ENCODE measurements at places on chromosomes 11 and 22.

GRCh38 chr11:116885951-116886655 lies 48.7 kb upstream of the APOA1 start:
- no peak for DNase-seq

DNA sequence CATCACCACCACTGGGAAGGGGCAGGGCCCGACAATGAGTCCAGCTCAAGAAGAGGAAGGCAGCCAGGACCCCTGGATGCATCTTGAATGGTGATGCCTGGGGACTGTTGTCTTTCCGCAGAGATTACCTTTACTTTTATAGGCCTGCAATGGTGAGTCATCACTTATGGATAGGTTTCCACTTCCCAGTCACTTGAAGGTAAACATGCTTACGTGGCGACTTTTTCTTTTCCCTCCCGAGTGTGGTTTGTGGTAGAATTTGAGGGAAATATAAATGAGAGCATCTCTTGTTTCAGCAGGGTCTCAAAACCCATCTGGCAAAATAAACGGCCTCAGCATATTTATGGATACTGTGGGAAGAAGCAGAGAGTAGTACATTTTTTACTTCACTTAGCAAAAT lies at the start of gene MMP13:
MMP13 (minus strand) TSS at position 109 of the 400 bp plus-strand sequence; CDS start at position 82, 27 bp downstream.
- no peak for DNase-seq

DNA sequence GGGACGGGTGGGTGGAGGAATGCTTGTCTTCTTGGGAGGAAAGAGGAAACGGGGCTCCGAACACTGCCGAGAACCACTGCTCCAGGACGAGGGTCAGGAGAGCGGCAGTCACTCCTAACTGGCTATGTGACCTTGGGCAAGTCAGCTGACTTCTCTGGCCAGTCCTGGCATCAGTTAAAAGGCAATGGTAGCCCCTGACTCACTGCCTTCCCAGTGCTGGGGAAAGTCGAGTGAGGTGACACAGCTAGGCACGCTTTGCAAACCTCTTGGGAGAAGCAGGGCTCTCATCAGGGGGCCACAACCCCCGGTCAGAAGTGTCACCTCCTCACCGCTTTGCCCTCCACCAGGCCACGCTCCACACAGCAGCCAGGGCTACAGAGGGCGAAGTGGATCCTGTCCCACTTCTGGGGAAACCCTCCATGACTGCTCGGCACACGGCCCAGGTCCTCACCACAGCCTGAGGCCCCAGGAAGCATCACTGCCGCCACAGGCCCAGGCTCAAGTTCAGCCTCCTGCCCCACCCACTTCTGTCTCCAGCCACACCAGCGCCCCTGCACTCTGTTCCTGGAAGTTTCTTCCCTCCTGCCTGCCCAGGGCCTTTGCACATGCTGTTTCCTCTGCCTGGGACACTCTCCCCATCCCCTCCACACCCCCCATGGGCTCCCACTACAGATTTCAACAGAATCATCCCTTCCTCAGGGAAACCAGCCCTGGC lies 16.3 kb downstream of the IL2RB start:
- no peak for DNase-seq

- DNase-seq, result no peak
These were observed 5.7 kb downstream of the ZP1 start for GRCh38 chr11:60872961-60873524.

- DNase-seq, result no peak
These were observed 87.8 kb downstream of the WNT7B start for GRCh38 chr22:45889093-45889538.

DNA sequence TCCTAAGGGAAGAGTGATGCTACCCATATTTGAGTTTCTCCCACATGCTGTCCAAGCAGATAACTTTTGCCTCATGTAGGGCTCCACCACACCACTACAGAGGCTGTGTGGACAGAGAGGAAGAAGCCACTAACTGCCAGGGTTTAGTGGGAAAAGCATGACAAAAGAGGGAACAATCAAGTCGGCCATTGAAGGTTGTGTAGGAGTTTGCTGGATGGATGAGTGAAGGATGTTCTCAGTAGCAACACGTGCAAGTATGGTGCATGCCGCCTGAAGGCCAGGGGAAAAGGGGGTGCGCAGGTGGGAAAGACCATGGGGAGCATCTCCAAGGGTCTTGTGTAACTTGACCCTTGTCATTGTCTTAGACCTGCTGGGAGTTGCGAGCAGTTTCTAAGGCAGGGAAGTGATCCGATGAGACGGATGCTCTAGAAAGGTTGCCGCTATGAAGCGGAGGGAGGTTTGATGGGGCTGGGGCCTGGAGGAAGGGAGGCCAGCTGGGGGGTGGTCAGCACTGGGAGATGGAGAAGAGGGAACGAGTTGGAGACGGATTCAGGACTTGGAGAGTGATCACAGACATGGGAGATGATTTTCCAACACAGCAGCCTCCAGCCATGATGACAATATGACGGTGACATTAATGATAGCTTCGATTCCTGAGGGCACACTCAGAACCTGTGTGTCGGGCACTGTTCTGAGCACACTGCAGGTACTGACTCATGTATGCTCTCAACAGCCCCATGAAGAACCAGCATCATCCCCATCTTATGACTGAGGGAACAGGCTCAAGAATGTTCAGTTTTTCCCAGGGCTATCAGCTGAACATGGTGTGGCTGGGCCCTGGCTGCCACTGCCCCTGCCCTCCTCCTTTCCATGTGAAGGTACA lies 53.7 kb downstream of the CD6 start:
- DNase-seq, result no peak

- DNase-seq, result no peak
These were observed 91.7 kb upstream of the GRAMD1B start for GRCh38 chr11:123338266-123338800.

- DNase-seq, result no peak
These were observed 23.1 kb downstream of the RGL4 start for GRCh38 chr22:23713696-23714595.

DNA sequence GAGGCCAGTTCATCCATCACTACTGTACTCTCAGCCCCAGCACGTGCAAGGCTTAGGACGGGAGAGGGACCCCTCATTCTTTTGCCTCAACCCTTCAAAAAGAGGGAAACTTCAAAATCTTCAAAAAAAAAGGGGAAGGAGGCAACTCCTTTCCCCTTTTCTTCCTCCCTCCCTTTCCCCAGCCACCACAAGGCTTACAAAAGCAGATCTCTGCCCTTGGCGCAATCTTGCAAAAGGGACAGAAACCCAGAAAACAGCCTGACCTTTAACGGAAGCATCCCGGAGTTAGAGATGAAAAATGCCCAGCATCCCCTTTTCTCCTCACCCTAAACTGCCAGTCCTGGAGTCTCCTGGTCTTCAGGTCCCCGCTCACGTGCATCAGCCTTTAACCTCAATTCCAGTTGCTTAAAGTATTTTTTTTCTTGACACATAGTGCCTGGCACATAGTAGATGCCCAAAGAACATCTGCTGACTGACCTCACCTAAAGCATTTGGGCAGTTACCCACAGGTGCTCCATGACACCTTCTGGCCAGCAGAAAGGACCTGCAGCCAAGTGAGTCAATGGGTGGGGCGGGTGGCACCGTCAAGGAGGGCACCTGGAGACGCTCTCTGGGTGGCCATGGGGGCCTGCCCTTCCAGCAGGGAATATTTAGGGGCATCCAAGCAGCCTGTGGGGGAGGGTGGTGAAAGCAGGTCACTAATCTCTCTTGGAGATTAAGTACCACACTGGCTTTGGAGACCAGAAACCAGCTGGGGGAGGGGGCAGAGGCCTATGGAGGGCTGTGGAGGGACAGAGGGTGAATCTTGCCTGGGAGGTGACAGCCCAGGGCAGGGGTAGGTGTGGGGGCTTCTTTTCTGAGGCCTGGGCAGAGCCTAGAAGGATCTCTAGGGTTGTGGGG lies 16.3 kb downstream of the NECTIN1 start:
- no peak for DNase-seq

DNA sequence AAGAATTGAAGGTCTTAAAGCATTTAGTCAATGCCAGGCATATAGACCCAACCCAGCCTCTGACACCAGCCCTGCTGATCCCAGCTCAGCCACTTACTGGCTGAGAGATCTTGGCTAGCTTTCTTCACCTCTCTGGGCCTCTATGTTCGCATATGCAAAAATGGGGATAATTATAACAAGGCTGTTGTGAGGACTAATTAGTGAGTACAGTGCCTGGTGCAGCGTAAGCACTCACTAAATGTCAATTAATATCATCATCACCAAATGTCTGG lies 10.5 kb downstream of the CHST1 start:
- DNase-seq, result no peak

DNA sequence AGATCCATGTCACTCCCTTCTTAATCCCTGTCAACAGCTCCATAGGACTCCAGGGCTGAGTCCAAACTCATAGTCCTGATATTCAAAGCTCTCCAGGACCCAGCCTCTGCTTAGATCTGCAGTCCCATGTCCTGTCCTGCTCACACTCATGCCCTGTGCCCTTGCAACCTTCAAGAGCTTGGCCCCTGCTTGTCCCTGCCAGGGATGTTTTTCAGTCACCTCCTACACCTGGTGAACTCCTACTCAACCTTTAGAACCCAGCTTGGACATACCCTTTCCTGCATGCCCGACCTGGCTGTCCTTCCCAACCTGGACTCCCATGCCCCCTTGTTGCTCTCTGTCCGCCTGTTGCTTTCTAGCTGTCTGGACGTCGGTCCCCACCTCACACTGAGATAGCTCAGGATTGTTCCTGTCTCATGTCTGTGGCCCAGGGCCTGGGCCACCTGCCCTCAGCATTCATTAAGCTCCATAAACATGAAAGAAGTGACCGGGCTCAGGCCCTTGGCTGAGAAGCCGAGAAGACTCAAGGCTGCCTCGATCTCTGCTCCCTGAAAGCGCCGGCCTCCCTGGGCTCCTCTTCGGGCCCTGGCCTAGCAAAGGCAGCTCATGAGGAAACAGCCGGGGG lies 48.8 kb upstream of the RTL6 start:
- DNase-seq, result no peak

DNA sequence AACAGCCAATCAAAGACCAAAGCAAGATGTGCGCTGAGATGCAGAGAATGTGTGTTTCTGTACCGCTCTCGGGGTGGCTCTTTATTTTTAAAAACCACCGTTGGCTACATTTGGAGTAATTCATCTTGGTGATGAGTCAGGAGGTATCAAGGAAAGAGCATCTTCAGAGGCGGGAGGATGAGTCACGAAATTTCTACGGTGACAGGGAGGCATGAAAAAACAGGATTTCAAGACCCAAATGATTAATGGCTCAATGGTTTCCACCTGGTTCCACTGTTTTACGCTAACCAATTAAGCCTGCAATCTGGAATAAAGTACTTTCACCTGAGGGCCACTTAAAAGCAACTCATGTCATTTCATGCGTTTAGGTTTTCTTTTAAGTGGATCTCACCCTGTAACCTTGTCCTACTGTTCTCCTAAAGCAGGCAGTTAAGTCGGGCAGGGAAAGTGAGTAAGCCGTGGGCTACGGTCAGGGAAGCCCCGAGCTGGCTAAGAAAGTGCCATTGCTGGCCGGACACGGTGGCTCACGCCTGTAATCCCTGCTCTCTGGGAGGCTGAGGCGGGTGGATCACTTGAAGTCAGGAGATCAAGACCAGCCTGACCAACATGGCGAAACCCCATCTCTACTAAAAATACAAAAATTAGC lies 74.6 kb downstream of the CELSR1 start:
- no peak for DNase-seq

DNA sequence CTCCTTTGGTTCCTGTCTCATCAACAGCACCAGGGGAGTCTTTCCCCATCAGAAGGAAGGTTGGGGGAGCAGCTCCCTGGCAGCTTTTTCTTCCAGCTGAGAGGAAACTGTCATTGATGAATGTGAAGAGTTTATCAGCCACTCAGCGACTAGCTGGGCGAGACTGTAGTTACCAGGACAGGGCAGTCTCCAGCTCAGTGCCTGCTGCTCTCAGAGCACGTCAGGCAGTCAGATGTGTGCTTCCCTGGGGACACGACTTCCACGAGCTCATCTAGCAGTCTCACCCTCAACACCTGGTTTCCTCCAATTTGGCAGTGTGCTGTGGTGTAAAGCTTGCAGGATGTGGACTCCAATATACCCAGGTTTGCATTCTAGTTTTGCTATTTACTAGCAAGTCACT lies 12.5 kb upstream of the C1QTNF4 start:
- no peak for DNase-seq

DNA sequence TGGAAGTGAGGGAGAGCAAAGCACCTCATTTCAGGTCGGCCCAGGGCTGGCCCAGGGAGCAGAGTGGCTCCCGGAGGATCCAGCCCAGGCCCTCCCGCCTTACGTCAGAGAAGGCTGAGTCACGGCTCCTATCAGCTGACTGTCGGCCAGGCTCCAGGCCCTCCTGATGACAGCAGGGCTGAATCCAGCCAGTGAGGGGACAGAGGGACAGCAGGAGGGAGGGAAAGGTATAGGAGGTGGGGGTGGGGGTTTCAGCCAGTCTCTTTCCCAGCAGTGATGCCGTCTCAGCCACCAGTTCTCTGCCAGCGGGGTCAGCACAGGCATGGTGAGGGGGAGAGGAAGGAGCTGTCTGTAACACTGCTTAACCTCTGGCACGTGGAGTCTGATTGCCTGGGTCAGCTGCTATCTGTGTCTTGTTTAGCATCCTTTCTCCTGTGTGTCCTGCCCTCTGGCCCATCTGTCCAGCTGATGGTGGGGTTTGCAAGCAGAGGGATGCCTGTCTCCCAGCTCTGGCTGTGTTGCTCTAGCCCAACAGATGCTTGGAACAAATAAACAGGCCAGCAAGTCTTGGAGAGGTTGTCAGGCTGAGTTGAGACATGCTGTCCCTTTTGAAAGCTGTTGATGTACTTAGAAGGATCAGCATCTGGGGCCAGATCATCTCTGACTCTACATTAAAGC lies 74.0 kb downstream of the ADAMTS15 start:
- DNase-seq, result peak; percentile 14

DNA sequence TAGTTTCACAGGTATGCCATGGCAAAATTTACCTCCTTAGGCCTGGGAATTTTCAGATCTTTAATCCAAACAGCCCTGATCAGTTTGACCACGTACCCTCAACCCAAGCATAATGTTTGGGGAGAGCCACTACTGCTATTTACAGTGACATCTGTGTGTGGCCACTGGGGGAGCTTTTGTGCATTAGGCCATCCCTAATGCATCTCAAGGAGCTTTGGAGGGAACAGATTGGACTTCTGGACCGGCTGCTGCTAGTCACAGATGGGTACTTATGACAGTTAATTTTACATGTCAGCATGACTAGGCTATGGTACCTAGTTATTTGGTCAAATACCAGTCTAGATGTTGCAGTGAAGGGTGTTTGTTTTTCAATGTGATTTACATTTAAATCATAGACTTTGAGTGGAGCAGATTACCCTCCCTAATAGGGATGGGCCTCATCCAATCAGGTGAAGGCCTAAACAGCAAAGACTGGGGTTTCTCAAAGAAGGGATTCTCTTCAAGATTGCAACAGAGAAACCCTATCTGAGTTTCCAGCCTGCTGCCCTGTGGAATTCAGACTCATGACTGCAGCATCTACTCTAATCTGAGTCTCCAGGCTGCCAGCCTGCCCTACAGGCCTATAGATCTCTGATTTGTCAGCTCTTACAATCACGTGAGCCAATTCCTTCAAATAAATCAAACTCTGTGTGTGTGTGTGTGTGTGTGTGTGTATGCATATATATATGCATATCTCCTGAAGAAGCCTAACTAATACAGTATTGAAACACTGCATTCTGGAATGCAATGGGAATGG lies 38.0 kb upstream of the GALNT18 start:
- DNase-seq, result no peak

- DNase-seq, result no peak
These were observed 55.9 kb downstream of the RPUSD4 start for GRCh38 chr11:126155402-126156187.

GRCh38 chr11:92782806-92783205 lies 186.6 kb upstream of the MTNR1B start:
- no peak for DNase-seq

- DNase-seq, result no peak
These were observed at the start of gene PDE2A for GRCh38 chr11:72673943-72674828. TSS of gene PDE2A (minus strand) at chr11:72674422. CDS start at chr11:72674207, 215 bp downstream.
